Activated CD4-positive, alpha-beta T cell treated with anti-CD3 and anti-CD28 coated beads for 48 hours (primary cell): ENCODE measurements at places on chromosomes 12 and 14.

GRCh38 chr14:64500088-64500487, 3.5 kb downstream of the ZBTB25 start:
- no peak for DNase-seq

DNA sequence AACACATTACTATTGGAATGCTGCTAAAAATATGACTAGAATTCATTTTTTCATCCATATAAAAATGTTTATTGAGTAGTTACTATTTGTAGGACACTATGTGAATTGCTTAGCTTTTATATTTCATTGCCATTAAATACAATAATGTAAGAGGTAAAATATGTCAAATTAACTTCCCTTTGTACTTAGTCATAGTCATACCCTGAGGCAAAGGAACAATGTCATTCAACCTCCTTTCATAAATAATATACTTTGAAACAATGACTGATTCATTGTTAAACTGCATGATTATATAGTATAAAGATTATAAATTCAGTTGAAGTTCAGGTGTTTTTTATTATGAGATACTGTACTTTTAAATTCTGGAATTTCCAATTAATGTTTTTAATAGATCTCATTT, 105.2 kb downstream of the GARIN6 start:
- DNase-seq = no peak

DNA sequence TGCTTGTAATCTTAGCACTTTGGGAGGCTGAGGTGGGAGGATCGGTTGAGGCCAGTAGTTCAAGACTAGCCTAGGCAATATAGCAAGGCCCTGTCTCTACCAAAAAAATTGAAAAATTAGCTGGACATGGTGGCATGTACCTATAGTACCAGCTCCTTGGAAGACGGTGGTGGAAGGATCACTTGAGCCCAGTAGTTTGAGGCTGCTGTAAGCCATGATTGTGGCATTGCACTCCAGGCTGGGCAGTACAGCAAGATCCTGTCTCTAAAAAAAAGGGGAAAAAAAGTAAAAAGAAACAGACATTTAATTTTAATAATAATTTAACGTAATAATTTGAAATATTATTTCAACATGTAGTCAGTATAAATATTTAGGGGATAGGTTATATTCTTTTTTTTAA, 16.1 kb downstream of the MON2 start:
- no peak for DNase-seq

GRCh38 chr12:77054851-77055250, 10.5 kb downstream of the E2F7 start:
- DNase-seq = no peak

DNA sequence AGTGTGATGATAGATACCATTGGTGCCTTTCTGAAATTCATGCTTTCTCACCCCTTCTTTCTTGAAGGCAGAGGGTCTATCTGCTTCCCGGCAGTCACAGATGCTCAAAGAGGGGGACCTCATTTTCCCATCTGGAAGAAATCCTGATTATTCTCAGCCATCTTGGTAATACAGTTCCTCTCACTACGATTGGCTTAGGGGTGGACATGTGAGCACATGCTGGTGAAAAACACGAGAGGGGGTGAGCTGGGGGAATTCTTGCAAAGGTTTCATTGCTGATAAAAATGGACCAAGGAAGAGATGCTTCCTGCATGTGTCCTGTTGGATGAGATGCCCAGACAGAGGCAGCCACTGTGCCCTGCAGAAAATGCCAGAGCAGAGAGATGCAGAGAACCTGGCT, 13.8 kb upstream of the SCARB1 start:
- DNase-seq = no peak

DNA sequence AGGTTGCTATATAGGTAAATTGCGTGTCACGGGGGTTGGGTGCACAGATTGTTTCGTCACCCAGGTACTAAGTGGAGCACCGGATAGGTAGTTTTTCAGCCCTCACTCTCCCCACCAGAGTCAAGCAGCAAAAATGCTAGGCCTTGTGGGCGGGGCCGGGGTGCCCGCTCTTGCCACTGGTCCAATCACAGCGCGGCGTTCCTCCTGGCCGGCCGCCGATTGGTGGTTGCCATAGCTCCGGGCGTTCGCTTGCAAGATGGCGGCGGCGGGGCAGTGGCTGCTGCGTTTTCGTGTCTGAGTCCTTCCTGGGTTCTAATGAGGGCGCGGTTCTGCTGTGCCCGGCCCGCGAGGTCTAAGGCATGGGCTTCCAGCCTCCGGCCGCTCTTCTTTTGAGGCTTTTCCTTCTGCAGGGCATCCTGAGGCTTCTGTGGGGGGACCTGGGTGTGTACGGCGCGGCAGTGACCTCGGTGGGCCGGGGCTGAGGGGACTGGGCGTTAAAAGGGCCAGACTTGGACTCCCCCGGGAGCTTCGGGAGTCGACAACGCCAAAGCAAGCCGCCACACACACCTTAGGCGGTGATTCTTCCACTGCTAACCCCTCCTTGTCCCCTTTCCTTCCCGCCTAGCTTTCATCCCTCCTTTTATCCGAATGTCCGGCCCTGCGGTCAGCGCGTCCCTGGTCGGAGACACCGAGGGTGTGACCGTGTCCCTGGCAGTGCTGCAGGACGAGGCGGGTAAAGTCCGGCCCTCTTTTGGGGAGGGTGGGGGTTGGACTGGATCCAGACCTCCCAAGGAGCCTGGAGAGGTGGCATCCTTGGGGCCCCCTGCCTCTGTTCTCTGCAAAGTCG, at the start of gene TCTN2:
TSS of gene TCTN2 (plus strand) at position 232 of the 847 bp plus-strand sequence. CDS start at position 360, 128 bp downstream.
- peak; percentile 97 for DNase-seq

GRCh38 chr12:57475271-57476161, 4.2 kb downstream of the ARHGAP9 start:
- no peak for DNase-seq

DNA sequence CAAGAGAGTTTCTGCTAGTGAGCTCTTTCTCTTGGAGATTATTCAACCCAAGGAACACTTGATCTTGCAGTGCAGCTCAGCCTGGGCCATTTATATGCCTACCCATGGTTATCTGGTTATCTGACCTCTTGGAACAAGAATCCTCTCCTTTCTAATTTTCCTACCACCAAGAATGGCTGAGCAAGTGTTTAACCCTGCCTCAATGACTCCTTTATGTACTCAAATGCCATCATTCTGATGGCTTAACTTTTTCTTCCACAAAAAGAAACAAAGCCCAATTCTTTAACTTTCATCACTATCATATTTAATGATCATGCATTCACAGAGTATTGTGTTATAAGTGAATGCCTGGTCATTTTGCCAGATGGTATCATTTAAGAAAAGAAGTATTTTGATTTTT, 67.8 kb downstream of the TMEM117 start:
- no peak for DNase-seq

DNA sequence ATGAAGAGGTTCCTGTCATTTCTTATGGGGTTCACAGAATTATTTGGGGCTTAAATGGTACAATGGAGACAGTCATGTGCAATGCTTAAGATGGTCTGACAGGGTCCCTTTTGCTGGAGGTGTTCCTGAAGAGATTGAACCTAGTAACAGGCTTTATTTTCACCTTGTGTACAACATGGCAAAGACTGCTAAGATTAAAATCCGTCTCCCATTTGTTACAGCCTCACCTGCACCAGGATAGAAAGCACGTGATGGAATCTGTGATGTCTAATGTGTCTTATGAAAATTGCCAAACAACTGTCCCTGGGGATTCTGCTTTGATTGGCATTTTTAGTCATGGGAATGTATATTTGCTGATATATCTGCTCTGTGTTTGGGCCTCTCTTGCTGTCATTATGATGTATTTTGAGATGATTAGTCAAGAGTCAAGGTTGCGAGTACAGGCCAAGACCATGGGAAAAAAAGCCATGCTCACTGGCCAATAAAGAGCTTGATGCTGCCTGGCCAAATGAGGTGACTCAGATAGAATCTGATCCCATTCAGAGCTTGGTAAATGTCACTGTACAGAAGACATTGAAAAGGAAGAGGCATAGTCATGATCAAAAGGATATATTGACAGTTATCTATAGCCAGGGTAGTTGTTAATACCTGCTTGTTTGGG, 96.1 kb downstream of the FLRT2 start:
- DNase-seq = no peak

GRCh38 chr14:105377555-105378182, 20.7 kb upstream of the TEX22 start:
- DNase-seq = no peak

- DNase-seq = no peak
Measured at GRCh38 chr12:15165012-15165659, 56.1 kb downstream of the RERG start.

DNA sequence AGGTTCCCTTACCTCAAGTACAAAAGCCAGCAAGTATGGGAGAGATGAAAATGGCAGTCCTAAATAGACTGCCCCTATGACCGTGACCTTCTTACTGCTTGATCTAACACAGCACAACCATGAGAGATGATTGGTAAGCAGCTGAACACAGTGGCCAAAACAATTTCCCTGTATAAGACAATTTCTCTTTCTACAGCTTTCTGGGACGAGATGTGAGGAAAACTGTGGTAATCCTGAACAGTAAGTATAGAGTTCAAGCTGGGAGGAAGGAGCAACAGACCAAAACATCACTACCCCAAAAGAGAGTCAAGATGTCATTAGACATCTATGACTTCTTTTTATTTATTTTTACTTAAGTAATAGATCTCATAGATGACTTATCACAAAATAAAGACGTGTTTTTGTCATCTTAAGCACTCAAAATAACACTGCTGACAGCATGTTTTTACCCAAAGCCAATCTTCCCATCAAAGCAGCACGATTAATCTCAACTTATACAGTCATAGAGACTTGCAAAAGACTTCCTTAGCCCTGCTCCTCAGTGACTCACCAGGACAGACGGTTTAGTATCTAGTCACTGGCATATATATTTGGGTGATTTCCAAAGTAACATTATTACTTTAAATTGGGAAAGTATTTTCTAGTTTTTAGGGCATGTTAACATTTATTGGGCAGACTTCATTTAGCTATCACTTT, 3.7 kb downstream of the TMEM52B start:
- DNase-seq = no peak
